CD4-positive, alpha-beta T cell treated with Interleukin-2 at 100 ng/mL for 4 hours (primary cell): ENCODE measurements at places on chromosomes 2 and 18.

DNA sequence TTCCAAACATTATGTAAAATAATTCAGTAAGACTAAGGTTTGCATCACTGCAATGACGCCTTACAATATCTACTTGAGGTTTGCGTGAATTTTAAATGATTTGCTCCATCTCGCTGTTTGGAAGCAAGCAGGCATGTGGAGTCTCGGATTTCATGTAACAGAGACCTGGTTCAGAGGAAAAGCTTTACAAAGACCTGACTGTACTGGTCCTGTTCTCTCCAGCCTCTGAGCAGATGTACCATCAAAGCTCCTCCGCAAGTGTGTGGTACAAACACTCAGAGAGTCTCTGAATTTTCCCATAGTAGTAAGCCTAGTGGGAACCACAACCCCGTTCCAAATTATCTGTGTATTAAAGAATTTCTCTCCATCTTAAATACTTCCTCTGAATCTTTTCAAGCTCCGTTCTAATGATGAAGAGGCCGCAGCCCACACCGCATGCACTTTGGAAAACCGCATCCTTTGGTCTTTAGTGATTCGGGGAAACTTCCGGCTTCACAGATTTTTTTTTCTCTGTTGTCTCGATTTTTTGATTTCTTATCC lies 728.1 kb upstream of the SOX11 start:
- DNase-seq = no peak

DNA sequence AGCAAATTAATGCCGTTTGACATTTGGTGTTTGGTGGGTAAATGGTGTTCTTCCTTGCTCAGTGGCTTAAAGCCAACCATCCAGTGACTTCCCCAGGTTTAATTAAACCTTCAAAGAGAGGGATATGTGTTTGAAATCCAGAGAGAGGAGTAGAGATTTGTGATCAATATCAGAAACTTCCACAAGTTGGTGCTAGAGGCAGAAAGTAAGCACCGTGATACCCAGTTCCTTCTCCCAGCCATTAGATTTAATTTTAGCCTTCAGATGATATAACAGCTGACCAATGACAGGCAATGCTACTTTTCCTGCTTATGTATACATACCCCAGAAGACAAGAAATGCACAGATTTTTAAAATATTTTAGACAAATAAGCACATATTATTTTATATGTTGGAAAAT lies 398.5 kb downstream of the CDH2 start:
- no peak for DNase-seq

DNA sequence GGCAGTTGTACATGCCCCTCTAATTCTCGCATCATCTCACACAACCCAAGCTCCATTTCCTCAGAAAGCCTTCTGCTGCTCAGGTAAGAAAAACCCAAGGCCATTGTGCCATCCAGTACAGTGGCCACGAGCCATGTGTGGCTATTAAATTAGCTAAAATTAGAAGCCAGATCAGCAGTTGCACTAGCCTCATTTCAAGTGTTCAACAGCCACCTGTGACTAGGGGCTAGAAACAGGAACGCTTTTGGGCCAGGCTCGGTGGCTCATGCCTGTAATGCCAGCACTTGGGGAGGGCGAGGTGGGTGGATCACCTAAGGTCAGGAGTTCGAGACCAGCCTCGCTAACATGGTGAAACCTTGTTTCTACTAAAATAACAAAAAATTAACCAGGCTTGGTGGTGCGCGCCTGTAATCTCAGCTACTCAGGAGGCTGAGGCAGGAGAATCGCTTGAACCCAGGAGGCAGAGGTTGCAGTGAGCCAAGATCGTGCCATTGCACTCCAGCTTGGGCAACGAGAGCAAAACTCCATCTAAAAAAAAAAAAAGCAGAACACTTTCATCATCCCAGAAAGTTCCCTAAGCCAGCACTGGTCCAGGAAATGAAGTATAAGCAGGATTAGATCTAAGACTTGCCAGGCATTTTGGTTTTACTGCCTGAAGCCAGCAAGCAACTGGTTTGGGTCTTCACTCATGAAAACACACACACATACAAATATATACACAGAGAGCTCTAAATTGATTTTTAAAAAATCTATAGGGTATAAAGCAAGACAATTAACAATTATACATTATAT lies 35.7 kb downstream of the ATP8B1 start:
- DNase-seq = no peak

DNA sequence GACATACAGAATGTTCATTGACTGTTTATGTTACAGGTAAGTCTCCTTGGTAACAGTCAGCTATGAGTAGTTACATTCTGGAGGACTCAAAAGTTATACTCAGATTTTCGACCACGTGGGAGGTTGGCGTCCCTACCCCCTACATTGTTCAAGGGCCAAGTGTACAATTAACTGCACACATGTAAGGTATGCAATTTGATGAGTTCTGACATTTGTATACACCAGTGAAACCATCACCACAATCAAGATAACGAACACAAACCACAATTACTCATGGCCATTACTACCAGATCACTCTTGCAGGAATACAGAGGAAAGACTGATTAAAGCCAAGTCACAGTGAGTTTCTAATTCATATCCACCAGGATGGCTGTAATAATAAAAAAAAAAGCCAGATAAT lies 39.6 kb upstream of the LDLRAD4 start:
- no peak for DNase-seq

DNA sequence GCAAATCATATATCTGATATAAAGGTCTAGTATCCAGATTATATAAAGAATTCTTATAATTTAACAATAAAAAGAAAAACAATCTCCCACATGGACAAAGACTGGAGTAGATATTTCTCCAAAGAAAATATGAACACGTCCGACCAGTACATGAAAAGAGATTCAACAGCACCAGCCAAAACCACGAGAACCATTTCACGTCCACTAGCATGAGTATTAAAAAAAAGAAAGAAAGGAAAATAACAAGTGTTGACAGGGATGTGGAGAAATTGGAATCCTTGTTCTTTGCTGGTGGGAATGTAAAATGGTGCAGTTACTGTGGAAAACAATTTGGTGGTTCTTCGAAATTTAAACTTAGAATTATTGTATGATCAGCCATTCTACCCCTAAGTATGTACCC lies 432.7 kb upstream of the TRIB2 start:
- no peak for DNase-seq

- no peak for DNase-seq
These were observed 24.0 kb upstream of the SLC39A10 start for GRCh38 chr2:195632856-195633572.

- DNase-seq = no peak
These were observed 20.6 kb downstream of the EHD3 start for GRCh38 chr2:31254237-31255203.

GRCh38 chr18:475202-476031 lies 25.1 kb downstream of the COLEC12 start:
- DNase-seq = no peak
